ENCODE measurements at places on chromosomes 12 and 14.

DNA sequence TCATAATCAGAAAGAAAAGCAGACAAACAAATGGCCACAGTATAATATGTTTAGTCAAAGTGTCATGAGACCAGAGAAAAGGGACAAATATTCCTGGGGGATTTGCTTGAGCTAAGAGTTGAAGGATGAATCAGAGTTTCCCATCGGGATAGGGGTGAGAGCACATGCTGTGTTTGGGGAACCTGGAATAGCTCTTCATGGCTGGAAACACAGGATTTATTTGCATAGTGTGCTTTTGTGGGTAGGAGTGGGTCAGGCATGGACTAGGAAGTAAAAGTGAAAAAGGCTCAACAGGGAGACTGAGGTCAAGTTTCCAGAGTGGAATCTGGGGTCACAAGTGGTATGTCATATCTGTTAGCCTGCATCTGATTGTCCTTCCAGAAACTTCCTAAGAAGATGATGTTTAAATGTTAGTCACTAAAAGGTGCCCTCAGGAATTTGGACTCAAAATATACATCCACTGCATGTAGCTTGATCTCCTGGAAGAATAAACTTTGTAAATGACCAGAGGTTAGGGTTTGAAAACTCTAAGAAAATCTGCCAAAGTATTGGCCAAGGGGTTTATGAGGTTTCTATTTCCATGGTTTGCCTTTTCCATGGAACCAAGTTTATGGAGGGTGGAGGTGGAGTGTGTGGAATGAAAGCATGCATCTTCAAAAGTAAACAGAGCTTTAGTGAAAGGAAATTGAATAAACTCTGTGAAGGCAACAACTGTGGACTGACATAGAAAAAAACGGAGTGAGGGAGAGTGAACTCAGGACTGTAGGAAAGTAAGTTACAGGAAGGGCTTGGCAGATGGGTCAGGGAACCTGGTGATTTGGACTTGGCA lies 344.6 kb downstream of the C12orf75 start:
- DNase-seq = no peak

- no peak for DNase-seq
Measured at GRCh38 chr14:32134448-32135097, 57.5 kb downstream of the ARHGAP5 start.

DNA sequence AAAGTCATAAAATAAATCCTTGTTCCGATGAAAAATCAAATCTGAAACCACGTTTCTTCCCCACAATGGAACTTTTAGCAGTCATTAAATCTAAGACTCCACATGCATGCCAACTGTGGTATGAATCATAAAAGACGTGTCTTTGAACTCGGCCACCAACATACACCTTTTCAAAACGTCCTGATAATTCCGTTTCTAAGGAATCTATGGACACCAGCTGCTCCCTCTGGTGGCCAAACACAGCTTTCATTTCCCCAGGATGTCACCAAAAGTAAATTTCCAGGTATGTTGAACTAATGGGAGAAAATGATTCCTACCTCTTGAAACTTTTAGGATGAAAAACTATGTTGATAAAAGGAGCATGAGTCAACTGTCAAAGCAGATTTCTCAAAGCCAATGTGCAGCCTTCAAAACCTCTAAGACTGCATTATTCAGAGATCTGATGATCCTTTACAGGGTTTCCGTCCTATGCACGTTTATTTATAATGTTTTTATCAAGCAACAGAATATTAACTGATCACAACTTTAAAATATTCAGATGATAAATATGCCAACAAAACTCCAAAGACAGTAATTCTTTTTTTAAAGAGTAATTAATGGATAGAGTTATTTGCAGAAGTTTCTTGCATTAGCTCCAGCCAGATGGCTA lies 96.2 kb downstream of the CIT start:
- no peak for DNase-seq

DNA sequence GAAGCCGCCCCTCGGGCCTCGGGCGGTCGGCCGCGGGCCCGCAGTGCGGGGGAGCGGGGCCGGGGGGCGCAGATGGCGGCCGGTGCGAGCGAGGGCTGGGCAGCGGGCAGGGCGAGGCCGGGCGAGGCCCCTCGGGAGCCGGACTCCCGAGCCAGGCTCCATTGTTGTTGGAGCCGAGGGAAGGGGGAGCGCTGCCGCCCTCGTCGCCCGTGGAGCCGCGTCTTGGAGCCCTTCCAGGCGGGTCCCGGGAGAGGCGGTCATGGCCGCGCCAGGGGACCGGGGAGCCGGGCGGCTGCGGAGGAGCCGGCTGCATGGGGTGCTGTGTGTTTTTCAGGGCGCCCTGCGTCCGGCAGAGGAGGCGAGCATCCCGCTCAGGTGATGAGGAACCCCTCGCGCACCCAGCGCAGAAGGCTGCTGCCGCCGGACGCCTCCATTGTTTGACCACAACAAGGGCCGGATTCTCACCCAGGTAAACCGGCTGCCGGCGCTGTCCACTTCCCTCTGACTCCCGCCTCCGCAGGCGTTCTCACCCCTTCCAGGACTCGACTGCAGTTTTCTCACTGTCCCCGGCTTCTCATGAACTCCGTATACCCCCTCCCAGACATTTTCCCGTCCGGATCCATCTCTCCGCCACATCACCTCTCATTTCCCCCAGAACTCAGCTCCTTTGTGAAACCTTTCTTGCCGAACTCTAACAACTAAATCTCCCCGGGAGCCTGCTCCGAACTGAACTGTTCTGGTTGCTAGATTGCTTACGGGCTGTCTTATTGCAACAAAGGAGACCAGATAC lies 732 bp downstream of the ZNF664 start:
- DNase-seq = peak; percentile 10

DNA sequence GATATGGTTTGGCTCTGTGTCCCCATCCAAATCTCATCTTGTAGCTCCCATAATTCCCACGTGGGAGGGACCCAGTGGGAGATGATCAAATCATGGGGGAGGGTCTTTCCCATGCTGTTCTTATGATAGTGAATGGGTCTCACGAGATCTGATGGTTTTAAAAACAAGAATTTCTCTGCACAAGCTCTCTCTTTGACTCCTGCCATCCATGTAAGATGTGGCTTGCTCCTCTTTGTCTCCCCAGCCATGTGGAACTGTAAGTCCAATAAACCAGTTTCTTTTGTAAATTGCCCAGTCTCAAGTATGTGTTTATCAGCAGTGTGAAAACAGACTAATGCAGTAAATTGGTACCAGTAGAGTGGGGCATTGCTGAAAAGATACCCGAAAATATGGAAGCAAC lies 146.2 kb downstream of the DPF3 start:
- no peak for DNase-seq

GRCh38 chr12:14986449-14986848 lies 13.6 kb downstream of the PDE6H start:
- no peak for DNase-seq

DNA sequence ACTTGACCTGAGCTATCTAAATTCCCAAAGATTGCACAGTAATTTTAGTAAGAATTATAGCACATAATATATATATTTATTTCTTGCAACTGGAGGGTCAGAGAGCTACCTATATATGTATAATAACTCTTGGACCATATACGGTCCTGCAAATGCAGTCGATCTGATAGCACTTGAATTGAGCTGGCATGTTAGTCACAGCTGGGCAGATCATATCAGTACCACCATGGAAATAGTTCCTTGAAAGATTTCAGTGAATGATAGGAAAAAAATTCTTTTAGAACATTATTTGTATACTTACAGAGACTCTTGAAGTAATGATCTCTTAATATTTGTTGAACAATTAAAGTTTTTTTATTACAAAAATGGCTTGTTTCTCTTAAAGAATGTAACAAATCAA lies 94.5 kb upstream of the MON2 start:
- no peak for DNase-seq

DNA sequence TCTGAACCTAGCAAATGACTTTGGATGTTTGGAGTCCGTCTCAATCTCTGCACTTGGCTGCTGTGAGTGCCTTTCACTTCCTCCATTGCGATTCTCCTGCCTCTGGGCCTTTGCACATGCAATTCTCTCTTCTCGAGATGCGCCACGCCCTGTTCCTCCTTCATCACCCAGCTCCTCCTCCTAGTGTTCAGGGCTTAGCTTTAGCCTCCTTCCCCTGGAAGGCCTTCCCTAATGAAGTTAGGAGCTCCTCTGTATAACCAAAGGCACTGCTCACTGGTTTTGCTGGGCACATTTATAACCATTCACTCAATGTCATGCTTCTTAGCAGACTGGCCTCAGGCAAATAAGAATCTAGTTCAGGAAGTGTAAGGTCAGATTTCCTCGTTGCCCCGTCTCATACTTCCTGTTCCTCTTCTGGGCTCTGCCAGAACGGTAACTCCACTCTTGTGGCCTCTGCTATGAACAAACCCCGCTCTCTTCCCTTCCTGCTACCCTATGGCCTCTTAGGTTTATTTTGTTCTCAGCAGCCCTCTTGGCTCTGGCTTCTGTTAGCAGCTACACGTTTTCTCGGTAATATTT lies 171.4 kb downstream of the CRADD start:
- DNase-seq = no peak

DNA sequence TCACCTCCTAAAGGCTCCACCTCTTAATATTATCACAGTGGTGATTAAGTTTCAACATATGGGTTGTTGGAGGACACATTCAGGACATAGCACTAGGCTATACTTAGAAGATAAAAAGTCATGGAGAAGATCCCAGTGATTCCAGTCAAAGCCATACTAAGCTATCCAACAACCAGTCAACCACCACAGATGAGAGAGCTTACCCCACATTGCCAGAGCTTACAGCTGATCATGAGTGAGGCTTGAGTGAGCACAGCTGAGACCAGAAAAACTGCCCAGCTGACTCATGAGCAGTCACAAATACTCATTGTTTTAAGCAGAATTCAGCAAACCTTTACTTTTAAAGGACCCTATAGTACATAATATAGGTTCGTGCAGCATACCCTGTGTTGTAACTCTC lies 85.1 kb downstream of the DRAM1 start:
- DNase-seq = no peak

DNA sequence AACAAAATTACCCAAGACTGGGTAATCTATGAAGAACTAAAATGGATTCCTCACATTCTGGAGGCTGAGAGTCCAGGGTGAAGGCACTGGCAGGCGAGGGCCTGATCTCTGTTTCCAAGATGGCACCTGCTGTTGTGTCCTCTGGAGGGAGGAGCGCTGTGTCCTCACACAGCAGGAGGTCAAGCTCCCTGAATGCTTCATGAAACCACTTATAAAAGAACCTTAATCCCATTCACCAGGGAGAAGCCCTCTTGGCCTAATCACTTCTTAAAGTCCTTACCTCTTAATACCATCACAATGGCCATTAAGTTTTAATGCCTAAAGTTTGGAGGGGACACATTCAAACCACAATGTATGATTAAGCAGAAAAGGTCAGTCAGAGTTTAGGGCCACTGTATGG lies 172.4 kb downstream of the EMP1 start:
- DNase-seq = no peak

DNA sequence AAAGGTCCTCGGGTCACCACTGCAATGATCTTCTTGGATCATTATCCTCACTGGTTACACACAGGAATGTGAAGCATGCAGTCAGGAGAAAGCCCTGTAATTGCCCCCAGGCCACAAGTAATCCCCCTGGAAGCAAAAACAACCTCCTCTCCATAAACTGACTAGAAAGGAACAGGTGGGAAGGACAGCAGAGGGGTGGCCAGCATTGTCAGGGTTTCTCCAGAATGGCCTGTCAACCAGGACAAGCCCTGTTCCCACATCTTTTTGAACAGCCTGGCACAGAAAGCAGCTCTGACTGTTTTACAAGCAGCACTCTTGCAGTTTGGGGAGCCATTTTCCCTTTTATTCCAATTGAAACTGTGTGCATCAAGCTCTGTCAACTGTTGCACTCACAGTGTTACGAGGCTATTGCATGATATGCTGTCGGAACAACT lies 36.1 kb downstream of the TMCC3 start:
- no peak for DNase-seq

DNA sequence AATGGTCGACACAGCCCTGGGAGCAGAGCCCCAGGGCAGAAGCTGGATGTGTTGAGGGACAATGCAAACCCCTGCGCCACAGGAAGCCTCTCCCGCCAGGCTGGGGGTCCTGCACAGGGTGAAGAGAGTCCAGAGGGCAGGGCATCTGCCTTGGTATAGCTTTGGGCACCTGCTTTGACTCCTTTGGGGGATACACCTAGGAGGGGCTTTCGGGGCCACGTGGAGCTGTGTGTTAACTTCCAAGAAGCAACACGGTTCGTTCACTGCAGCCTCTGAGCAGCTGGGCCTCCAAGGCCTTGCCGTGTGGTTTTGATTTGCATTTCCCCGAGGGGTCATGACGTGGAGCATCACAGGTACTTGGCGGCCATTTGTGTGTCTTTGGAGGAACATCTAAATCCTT lies 5.8 kb upstream of the PUS1 start:
- DNase-seq = no peak

DNA sequence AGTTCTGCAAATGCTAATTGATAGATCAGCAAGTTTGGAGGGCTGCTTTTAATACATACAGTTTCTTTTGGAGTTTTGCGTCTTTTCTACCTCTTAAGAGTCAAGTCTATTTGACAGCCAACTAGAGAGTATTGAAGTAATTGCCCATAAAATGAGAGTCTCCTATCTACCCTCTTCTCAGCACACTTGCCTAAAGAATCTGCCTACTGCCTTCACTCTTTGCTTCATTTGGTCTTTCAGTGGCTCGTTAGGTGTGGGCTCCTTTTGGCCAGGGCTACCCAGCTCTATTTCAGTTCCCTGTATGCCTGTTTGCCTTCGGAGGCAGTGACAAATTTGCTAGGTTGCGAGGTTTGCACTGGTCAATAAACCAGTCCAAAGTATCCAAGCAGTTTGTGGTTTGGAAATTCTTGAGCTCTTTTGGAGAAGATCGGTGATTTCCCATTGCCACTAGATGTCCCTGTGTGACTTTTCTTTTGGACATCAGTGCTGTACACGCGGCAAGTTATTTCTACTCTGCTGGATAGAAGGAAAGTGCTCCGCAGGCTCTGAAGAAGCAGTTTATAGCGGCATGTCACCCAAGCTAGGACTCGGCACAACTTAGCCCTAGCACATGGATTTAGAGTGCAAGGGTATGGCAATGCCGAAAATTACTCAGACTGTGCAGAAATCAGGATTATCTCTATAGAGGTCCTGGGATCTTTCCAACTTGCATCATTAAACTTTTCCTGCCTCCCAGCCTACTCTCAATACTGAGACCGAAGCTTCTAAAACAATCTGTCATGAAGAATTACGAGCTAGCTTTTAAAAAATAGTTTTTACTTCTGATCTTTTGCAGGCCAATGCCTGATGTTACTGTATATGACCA lies 38.6 kb downstream of the MGST1 start:
- no peak for DNase-seq

GRCh38 chr14:104933746-104934733 lies 9.4 kb downstream of the PLD4 start:
- no peak for DNase-seq

- DNase-seq = no peak
Measured at GRCh38 chr12:113030875-113031525, 25.5 kb upstream of the DTX1 start.

DNA sequence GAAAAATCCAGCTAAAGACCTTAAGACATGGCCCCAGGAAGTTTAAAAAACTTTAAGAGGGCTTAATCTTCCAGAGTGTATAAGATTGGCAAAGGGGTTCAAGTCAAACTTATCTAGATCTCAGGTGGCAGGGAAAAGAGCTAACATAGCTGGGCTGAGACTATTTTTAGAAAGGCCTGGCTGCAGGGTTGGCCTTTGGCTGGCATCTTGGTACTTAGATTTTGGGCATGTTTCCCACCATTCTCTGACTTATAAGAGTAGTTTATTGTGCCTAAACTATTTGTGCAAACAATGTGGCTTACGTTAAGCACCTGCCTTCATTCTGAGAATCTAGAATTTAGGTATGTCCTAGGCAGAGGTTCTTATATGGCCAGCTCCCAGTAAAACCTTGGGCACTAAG lies 214.0 kb upstream of the MIS18BP1 start:
- no peak for DNase-seq

Data from T follicular helper cell (primary cell).